ENCODE measurements at places on chromosomes 13 and 19. TPM values are rescaled to one million over a fixed set of nuclear protein-coding genes. Genes with fewer than 3 reads are reported as not detected.
A peak's percentile ranks its signal among the peaks of the same experiment; 100 is the strongest.

- no peak for DNase-seq
Measured at GRCh38 chr13:86020351-86021002, 221.3 kb upstream of the SLITRK6 start.

DNA sequence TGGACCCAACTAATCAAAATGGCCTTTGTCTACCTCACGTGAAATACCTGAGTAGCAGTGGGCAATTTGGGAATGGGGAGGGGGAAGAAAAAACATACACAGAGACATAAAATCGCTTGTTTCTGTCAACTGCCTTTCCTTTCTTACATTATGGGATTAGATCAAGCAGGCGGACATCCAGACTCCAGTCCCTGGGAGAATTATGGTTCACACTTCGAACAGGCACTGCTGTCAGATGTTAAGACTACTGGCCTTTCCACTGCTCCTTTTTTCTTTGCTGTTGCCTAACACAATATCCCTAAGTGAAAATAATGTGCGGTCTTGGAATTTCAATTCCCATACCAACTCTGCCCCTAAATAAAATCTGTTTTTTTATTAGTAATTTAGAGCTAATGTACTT is 1719.7 kb upstream of the SLC10A2 start:
- DNase-seq = no peak

DNA sequence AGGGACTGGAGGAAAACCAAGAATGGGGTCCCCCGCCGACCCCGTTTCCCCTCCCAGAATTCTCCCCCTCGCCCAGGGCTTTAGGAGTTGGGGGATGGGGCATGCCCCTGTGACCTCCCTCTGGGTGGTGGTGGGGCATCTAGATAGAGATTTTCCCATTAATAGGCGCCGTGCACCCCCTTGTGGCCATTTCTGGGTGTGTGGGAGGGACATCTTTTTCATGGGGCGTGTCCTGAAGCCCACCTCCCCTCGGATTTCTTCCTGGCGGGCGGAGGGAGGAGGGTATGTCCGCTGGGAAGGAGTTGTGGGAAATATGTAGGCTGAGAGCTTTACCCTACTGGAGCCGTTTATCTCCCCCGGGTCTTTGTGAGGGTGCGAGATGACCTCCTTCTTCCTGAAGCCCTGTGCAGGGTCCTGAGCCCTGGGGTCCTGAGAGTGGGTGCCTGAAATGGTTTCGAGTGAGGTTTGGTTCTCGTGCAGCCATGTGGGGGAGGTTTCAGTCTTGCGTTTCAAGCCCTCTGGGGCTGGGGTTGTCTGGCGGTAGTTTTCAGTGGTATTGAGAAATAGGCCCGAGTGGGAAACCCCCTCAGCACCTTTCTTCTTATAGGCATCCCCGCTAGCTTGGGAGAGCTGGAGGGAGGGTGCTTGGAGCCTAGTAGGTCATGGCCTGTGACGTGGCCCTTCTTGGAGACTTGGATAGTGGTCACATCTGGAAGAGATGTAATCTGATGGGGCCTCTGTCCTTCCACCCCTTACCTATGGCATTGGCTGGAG is 1.0 kb downstream of the PRMT1 start:
- no peak for DNase-seq

DNA sequence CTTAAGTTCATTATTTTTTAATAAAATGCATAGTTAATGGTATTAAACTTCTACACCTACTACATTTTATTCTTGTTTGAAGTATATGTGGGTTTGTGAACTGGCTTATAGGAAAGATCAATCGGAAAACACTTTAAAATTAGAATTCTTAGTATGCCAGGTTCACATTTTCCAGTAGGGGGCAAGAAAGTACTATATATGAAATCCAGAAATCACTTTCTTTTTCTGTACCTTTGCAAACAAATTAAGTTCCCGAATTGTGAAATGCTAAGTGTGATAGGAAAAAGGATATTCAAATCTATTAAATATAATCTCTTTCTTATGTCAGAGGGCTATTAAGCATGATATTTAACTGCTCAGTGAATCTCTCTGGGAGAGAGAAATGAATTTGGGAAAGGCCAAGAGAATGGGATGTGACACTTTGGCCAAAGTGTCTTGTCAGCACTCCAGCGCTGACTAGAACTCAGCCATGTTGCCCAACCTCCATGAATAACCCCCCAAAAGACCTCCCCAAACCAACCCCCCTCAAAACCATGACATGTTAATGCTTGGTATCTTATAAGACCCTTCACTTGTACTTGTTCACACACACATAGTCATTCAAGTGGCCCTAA is 122.6 kb upstream of the SLC10A2 start:
- DNase-seq = no peak

Gene OR10H1
- not detected for total RNA-seq

GRCh38 chr19:47097396-47098201 is 16.0 kb downstream of the ZC3H4 start:
- DNase-seq = peak; percentile 36

- no peak for DNase-seq
Measured at GRCh38 chr13:75480671-75481175, 1.2 kb downstream of the TBC1D4 start.

DNA sequence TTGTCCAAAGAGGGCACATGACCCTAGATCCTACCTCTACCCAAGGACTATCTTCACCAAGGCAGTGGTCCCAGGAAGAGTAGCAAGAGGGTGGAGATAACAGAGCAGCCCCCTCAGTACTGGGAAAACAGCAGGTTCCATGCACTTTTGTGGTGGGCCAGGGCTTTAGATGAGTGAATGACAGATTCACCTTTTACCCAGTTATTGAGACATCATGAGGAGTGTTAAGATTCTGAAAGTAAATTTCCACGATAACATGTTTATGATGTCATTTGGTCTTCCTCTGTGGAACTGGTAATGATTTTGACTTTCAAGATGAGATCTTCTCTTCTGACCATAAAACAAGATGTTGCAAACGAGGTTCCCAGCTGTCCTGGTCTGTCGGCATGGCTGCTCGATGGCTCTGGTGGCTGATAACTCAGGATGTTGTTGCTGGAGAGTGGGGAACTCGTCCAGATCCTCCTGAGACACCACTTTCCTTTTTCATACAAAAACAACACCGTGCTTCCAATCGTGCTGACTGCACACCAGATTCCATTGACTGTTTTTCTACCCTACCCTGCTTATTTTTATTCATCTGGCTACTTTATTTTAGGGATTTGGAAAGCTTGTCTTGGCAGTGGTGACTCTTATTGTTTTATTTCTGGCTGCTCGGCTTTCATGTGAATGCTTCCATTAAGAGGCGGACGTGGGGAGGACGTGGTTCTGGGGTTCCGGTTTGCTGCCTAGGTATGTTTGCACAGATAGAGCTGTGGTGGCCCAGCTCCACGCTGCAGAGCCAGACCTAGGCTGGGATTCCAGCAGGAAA is 88.5 kb downstream of the LRCH1 start:
- no peak for DNase-seq

- no peak for DNase-seq
Measured at GRCh38 chr19:1767464-1767933, 14.2 kb downstream of the ONECUT3 start.

- peak; percentile 57 for DNase-seq
Measured at GRCh38 chr19:46717034-46717715, at the start of gene PRKD2. TSS of gene PRKD2 (minus strand) at chr19:46717114. CDS start at chr19:46716370, 744 bp downstream.

DNA sequence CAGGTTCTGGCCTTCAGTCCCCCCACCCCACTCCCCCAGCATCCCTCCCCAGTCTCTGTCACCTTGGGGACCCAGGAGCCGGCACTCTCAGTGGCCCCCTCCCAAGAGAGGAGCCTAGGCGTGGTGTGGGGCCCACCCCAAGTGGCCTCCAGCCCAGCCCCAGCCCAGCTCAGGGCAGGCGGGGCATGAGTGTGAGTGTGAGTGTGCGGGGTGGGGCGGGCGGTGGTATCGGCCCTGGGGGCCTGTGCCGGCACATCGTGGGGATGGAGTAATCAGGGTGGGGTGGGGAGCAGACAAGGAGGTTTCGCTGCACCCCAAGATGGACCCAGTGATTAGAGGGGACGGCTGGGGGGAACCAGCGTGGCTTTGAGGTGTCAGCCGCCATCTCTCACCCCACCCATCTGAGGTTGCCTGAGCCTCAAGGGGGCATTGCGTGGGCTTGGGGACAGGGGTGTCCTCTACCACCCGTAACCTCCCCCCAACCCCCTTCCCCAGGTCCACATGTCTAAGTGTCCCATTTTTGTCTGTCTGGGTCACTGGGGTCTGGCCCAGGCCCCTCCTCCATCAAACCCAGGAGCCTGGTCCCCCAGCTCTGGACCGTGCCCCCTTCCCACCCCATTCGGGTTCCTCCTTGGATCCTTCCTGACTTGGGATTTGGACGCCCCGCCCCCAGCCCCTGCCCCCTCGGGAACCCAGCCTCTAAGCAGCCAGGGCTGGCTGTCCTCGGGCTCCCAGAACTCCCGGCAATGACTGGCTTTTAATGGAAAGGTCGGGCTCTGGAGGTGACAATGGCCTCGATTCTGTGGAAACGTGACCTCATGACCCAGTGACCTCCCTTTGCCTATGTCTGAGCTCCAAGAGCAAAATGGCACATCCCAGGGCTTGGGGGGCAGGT is 6.9 kb upstream of the SULT2B1 start:
- DNase-seq = no peak

GRCh38 chr19:917323-918151 is at the start of gene KISS1R:
TSS of gene KISS1R (plus strand) at chr19:917333. CDS start at chr19:917503, 170 bp downstream.
- DNase-seq = no peak

DNA sequence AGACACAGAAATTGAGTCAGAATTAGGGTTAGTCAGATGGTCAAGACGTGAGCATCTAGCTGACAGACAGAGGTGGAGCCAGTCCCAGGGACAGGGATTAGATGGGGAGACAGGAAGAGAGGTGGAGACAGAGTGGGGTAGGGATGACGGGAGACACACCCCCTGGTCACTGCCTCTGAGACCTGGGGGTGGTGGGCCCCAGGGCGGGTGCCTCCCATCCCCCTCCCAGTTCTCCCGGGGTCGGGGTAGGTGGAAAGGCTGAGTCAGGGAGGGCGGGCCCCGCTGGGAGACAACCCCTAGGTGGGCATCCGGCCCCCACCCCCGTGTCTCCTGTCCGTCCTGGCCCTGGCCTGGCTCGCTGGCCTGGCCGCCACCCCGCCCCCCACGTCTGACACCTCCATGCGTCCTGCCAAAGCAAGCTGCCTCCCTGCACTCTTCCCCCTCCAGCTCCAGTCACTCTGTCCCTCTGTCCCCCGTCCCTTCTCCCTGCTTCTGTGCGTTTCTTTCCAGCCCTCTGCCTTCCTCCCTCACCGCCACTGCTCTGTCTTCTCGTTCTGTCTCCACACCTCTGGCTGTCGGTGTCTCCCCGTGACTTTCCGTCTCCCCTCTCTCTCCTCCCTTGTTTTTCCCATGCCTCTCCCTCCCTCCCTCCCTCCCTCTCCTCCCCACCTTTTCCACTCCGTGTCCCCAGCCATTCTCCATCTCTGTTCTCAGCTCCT is 15.1 kb downstream of the CCDC97 start:
- DNase-seq = peak; percentile 66

DNA sequence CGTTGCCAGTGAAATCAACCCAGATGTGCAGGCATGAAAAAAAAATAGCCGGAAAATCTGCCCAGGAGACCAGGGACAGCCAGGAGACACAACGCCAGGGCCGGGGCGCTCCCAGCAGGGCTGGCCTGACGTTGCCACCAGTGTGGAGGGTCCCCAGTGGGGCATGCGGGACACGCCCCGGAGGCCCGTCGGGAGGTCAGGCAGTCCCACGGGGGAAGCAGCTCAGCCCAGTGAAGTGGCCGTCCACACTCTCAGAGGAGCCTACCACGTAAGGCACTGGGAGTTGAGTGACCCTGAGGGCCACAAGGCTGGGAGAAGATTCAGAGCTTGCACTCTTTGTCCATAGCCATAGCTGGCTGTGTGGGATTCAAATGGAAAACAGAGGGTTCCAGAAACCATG is 53.2 kb upstream of the GAS6 start:
- DNase-seq = no peak

GRCh38 chr19:6568816-6569215 is 22.1 kb downstream of the CD70 start:
- no peak for DNase-seq

Gene LILRB4
- total RNA-seq = 22.5 TPM

DNA sequence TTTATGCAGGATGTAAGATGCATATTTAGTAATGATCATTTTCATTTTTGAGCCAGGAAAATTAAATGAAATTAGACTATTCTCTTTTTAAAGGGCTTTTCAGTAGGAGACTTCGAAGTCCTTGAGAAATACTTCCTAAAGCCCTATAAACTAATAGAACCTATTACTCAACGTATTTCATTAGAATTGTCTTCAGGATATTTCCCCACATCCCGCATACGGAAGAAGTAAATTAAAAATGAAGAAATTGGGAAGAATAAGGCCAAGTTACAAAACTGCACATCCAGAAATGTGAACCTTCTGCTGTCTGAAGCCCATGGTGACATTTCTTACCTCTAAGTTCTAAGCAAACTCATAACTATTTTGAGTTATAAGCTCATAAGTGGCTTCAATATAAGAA is 66.5 kb downstream of the RXFP2 start:
- DNase-seq = no peak

DNA sequence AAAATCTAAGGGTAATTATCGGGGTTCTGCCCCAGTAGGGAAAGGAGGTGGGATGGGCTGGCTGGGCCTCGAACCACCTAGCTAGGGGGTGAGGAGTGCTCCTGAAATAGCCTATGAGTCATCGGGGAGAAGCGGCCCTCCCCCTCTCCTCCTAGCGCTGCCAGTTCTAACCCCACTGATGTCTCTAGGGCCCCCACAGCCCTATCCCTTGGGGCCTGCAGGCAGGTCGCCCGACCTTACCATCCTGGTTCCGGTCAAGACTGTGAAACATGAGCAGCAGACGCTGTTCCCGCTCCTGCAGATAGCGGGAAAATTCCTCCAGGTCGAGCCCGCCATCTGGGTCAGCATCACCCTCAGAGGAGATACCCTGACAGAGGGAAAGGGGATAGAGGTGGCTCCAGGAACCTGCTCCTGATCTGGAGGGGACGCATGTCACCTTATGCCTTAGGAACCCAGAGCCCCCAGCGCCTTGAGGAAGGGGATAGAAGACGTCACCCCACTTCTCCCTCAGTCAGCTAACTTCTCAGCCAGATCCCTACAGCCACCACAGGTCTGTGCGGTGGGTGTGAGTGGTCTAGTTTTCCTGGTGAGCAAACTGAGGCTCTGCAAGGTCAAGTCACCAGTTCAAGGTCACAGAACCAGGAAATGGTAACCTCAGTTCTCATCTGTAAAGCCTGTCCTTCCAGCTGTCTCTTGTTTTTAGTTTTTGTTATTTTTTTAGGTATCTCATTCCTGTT is 1.5 kb downstream of the SLC25A23 start:
- no peak for DNase-seq

GRCh38 chr19:18771328-18772242 is 19.5 kb downstream of the COMP start:
- no peak for DNase-seq

Gene ANKLE1
- not detected for total RNA-seq
